ENCODE measurements at places on chromosomes 1 and 21.

GRCh38 chr1:51285055-51285454, 45.3 kb downstream of the TTC39A start:
- no peak for DNase-seq

DNA sequence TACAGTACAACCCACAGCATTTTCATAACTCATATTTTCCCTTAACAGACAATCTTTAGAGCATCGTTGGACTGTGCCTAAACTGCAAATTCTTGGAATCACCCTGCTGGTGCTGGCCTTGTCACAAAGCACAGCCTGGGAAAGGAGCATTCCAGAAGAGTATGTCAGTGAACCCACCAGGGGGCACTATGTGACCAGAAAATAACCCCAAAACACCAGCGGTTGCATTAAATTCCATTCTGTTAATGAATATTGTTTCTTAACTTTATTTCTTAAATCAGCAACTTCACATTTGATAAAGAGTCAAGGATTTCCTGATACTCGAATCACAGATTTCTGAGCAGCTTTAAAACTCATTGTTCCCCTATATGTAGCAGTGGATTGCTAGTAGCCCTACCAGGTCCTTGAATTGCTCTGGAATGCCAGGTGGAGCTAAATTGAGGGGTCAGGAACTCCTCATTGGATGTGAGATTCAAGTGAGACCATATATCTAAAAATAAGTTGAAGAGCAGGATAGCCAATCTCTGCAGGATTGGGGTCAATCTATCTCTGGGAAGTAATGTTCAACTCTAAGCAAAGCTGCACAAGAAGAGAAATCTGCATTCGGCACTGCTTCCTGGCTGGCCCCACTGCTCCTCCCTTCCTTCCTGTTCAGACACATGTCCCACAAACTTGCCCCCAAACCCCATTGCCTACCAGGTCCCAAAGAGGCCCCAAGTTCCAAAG, 12.7 kb upstream of the RAB4A start:
- peak; percentile 41 for DNase-seq

DNA sequence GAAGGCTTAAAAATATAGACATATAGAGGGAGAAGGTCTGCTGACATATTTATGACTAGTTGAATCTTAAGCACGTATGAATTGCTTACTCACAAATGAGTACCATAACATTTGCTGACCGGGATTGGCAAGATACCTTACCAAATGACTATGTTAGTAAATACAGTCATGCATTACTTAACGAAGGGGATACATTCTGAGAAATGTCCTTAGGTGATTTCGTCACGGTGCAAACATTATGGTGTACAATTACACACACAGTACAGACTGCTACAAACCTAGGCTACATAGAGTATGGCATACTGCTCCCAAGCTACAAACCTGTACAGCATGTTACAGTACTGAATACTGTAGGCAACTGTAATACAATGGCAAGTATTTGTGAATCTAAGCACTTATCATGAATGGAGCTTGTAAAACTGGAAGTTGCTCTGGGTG, 19.4 kb upstream of the UBE2U start:
- DNase-seq = no peak

DNA sequence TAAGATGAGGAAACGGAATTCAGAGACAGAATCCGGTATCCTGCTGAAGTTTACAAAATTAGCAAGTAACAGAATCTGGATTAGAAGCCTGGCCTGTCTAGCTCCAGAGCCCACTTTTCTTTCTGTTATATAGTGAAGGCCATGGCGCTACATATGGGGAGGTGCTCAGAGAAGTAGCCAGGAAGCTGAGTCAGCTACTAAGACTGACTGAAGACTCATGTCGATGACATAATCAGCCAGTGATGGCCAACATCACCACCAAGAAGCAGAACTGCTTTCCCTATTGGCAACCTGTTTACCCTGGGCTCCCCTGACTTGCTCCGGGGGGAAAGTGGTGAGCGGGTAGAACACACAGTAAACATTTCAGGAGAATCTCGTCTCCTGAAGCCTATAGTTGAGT, 18.8 kb downstream of the LRRC52 start:
- DNase-seq = no peak

- no peak for DNase-seq
Measured at GRCh38 chr1:95954585-95954984, 720.6 kb downstream of the RWDD3 start.

DNA sequence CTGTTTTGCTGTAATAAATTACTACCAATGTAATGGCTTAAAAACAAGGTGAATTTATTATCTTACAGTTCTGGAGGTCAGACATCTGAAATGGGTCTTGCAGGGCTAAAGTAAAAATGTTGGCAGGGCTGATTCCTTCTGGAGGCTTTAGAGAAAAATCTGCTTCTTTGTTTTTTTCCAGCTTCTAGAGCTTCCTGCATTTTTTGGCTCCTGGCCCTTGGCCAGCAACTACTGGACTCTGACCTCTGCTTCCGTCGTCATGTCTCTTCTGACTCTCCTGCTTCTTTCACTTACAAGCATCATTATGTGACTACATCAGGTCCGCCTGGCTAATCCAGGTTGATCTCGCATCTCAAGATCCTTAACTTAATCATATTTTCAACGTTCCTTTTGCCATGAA, 350.9 kb downstream of the S1PR1 start:
- no peak for DNase-seq

All from stimulated activated CD8-positive, alpha-beta memory T cell treated with anti-CD3 and anti-CD28 coated beads, Interleukin-4, amount 100 ng/mL, for 1 hour (primary cell).